ENCODE measurements at places on chromosomes 4 and X.

GRCh38 chr4:6188687-6189305 is 11.6 kb downstream of the JAKMIP1 start:
- DNase-seq = no peak

DNA sequence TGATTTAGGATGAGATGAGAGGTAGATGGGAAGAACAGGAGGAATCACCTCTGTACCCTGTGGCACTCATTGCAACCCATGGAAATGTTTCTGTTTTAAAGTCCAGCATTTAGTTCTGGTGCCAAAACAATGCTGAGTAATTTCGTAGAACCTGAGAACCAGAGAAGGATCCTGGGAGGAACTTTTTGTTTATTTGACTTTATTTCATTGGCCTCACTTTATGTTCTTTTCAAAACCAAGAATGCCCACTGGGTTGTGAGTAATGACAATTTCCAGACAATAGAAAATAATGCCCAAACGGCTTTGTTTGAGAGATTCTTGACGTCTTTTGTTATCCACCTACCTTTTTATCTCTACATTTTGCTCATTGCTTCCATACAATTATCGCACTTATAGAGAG is 111.3 kb downstream of the SHROOM3 start:
- no peak for DNase-seq

GRCh38 chrX:153726286-153727122 is 1.8 kb downstream of the ABCD1 start:
- DNase-seq = no peak

DNA sequence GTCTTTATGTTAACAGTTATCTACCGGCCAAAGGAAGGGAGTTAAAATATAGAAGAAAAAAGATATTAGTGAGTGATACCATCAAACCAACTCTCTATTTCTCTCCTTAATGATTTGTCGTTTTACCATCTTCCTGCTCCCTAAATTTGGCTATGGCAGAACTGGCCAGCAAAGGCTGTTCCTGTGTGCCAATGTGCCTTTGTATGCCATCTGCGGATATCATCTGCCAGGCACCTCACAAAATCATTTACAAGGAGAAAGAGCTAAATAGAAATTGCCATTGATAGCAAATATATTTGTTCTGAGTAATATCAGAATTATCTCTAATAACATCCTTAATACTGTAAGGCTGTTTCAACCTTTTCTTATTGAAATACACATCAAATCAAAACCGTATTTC is 22.4 kb downstream of the GPM6A start:
- DNase-seq = no peak

DNA sequence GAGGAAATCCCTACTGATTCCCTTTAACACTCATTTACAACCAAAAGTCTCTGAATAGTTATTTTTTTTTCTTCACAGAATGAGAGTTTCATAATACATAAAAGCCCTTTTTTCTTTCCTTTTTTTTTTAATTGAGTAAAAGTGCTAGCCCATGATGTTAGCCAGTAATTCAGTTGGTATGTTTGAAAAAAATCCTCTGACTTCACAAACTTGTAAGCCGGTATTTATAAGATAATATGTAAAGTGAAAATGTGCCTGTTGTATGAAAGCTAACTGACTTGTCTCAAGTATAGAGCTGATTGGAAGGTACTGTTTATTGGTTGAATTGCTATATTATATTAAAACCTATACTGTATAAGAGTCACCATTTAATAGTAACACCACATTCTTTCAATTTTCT is 70.2 kb upstream of the NEIL3 start:
- no peak for DNase-seq

- DNase-seq = no peak
Observed at GRCh38 chr4:112889619-112890527, 159.6 kb upstream of the ANK2 start.

- DNase-seq = no peak
Observed at GRCh38 chr4:6217716-6218381, 17.5 kb upstream of the JAKMIP1 start.

- no peak for DNase-seq
Observed at GRCh38 chr4:151887816-151888180, 127.0 kb upstream of the GATB start.

DNA sequence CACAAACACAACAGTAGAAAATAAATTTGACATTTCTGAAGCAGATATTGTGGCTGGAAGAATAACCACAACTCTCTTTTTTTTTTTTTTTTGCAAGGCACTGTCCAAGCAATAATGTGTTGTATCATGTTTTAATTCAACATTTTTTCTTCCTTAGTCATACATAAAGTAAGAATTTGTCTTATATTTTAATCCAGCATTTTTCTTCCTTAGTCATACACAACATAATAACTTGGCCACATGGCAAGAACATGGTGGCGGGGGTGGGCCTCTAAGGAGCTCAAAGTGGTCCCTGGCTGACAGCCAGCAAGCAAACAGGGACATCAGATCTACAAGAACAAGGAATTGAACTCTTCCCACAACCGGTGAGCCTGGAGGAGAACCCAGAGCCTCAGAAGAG is 20.2 kb downstream of the FBXW7 start:
- no peak for DNase-seq

GRCh38 chr4:102625232-102625930 is 124.2 kb downstream of the NFKB1 start:
- DNase-seq = peak; percentile 48

- DNase-seq = no peak
Observed at GRCh38 chr4:170803492-170803891, 713.7 kb upstream of the AADAT start.

All from stimulated activated naive CD4-positive, alpha-beta T cell treated with Interleukin-2 at 50 U/mL for 16 hours (primary cell).